ENCODE measurements at places on chromosomes 12 and 14.

DNA sequence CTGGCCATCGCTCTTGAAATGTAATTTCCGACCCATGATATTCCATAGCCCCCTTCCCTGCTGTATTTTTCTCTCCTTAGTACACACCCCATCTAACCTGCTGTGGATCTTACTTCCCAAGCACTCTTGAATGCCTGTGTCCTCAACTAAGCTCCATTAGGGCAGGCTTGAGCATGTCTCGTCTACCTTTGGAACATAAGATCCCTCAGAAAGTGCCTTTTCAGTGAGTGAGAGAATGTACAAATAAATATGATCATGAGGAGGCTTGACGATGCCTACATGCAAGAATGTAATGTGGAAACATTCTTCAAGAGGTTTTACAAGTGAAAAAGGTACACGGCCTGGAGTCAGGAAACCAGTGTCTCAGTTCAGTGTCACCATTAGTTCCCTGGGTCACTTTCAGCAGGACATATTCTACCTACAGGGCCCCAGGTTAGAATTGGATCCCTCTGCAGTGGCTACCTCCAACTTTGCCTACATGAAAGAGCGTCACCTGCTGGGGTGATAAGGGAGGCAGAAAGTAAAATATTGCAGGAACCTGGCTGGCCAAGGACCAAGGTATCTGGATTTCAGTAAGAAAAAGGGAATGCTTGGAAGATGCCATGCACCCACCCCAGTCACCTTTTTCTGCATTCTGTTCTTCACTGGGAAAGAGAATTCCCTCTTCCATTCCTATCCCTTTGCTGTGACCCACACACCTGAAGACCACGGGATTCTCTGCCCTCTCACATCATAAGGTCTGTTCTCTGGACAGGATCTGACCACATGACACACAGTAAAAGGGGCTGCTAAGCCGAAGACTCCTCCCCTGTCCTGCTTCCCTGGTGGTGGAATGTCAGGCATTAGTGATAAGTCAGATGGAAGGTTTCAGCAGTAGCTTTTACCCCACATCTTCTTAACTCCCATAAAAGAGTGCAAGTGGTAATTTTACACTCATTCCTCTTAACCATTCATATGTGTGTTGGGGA, 24.6 kb upstream of the SERPINA1 start:
- DNase-seq, result no peak

- no peak for DNase-seq
Observed at GRCh38 chr14:104676130-104676693, 13.2 kb upstream of the INF2 start.

GRCh38 chr12:47846294-47846996, 26.7 kb upstream of the HDAC7 start:
- no peak for DNase-seq

DNA sequence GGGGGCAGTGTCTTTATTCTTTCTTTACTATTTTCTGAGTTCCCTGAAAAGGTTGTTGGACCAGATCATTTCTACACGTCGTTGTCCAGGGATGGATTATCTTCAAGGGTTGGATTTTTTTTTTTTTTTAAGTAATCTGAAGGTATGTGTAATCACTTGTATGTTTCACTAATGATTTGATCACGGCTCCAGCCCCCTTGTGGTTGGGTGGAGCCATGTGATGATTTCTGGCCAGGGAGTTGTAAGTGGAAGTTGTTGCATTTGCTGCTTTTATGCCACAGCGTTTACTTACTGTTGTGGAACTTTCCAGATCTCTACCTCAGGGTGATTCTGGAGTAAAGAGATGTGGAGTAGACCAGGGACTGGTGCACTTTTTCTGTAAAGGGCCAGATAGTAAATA, 390.3 kb downstream of the AACS start:
- DNase-seq, result no peak

GRCh38 chr14:26982071-26982470, 384.2 kb upstream of the NOVA1 start:
- no peak for DNase-seq

DNA sequence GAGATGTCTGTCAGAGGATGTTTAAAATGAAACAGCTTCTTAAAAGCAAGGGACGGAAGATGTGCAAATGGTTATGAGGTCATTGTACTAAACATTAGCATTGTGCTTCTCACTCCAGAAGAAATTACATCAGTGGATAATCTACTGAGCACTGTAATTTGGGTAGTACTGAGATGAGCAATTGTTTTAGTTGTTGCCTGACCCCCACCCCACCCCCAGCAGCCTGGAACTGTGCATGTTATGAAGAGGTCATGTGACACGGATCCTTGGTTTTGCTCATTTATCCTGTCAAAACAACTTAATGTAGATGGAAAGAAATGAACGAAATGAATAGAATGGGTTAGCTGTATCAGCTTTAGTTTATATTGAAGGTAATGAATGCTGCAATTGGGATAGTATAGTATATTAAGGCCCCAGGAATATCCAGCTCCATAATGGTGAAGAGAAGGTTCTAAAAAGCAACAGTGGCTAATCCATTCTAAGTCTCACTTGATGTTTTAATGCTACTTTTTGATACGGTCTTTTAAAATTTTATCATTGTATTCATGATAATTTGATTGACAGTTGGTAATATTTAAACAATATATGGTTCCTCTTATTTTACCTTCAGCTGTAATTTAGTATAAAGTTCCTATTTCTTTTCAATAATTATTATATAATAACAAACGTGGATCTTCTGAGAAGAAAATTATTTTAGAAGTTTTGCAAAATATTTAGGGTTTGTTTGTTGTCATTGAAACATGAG, 58.5 kb downstream of the WNK1 start:
- DNase-seq, result no peak

- DNase-seq, result no peak
Observed at GRCh38 chr12:104944252-104944651, 13.8 kb downstream of the SLC41A2 start.

- no peak for DNase-seq
Observed at GRCh38 chr12:13093191-13093847, 10.1 kb downstream of the GSG1 start.

- no peak for DNase-seq
Observed at GRCh38 chr12:117778656-117779055, 190.1 kb downstream of the KSR2 start.

GRCh38 chr14:102554821-102555819, 37.3 kb upstream of the RCOR1 start:
- DNase-seq, result no peak

- DNase-seq, result no peak
Observed at GRCh38 chr14:35632271-35632670, 98.3 kb downstream of the INSM2 start.

GRCh38 chr14:31128601-31129526, 78.7 kb downstream of the HECTD1 start:
- no peak for DNase-seq

DNA sequence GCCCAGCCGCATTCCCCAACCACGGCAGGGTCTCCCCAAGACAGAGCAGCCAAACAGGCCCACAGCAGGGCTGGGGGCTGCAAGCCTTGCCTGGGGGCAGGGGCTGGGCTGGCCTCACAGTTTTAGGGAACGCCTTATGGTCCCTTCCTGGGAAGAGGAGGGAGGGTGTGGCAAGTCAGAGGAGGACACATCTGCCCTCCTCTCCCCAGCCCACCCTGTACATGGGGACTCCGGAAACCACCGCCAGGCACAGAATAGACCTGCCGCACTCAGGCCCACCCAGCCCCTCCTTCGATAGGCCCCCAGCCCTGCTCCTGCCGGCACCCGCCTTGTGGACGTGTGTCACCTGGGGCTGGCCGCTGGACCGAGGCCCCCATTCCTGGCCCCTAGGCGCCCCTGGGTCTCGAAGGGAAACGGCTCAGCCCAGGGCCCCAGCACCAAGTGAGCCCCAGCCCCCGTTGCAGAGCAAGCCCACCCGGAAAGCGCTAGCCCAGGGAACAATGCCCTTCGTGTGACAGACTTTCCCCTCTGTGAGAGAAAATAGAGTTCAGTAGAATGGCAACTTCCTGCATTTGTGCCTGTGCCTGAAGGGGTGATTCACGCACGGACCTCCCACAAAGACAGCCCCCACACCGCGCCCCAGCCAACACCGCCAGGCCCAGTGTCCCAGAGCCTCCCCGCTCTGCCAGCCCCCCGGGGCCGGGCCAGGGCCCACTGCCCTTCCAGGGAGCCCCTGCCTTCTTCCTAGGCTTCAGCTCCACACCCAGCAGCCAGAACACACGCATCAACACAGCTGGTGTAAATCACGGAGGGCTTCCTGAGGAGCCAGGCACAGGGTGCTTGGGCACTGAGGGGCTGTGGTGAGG, 12.0 kb upstream of the NUDT14 start:
- no peak for DNase-seq

DNA sequence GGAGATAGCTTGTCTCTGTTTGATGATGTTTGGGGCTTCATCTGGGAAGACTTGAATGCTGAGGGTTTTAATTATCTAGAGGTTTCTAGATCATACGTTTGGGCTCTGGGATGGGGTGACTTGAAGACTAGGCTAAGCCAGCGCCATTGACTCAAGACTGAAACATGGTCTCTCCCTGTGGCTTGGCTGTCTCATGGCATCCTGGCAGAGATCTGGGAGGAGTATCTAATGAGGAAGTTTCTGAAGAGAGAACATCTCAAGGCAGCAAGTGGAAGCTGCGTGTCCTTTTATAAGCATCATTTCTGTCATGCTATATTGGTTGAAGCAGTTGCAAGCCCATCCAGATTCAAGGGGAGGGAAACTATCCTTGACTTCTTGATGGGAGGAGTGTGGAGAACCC, 104.8 kb downstream of the UNC79 start:
- no peak for DNase-seq

- DNase-seq, result no peak
Observed at GRCh38 chr12:22477894-22478287, 66.5 kb downstream of the C2CD5 start.

GRCh38 chr14:89256283-89256682, 160.8 kb downstream of the FOXN3 start:
- DNase-seq, result no peak

GRCh38 chr12:12764824-12765223, 20.6 kb upstream of the APOLD1 start:
- no peak for DNase-seq

- DNase-seq, result no peak
Observed at GRCh38 chr12:65208964-65209654, 39.7 kb downstream of the LEMD3 start.

GRCh38 chr14:34053666-34054065, 102.8 kb upstream of the EGLN3 start:
- DNase-seq, result no peak

DNA sequence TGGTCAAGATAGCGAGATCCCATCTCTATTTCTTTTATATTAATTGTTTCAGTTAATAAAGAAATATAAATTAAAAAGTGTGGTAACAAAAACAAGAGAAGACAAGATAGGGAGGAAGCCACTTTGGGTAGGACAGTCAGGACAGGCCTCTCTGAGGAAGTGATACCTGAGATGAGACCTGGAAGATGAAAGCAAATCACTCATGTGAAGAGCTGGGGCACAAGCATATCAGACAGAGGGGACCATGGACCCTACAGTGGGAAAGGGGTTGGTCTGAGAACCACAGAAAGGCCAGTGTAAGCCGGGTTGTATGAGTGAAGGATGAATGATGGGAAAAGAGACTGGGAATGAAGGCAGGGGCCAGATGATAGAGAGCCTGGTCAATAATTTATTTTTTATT, 1.8 kb upstream of the MED6 start:
- no peak for DNase-seq

DNA sequence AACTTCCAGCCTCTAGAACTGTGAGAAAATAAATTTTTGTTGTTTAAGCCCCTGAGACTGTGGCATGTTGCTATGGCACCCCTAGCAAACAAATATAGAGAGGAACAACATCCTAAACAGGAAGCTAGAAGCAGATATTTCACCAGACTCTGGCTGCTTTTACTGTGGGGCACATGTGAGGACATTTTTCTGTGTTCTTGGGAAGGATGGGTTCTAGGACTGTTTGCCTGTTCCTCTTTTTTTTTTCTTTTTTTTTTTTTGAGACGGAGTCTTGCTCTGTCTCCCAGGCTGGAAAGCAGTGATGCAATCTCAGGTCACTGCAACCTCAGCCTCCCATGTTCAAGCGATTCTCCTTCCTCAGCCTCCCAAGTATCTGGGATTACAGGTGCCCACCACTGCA, 4.2 kb upstream of the HRK start:
- DNase-seq, result no peak

DNA sequence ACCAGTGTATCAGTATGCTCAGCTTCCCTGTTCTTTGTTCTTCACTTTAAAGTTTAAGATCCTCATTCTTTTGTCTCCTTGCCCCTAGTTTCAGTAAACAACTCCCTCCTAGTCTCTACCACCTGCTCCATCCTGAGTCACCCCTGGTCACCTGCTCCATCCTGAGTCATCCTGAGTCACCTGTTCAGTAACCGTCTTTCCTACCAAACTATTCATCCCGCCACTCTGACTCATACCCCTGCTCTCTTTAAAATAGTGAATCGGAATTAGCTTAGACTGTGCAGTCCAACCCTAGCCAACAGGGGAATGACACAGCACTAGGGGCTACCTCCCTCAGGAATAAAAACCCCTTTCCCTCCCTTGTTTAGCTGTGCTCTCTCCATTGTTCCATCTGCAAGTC, 888.1 kb upstream of the MDGA2 start:
- no peak for DNase-seq

DNA sequence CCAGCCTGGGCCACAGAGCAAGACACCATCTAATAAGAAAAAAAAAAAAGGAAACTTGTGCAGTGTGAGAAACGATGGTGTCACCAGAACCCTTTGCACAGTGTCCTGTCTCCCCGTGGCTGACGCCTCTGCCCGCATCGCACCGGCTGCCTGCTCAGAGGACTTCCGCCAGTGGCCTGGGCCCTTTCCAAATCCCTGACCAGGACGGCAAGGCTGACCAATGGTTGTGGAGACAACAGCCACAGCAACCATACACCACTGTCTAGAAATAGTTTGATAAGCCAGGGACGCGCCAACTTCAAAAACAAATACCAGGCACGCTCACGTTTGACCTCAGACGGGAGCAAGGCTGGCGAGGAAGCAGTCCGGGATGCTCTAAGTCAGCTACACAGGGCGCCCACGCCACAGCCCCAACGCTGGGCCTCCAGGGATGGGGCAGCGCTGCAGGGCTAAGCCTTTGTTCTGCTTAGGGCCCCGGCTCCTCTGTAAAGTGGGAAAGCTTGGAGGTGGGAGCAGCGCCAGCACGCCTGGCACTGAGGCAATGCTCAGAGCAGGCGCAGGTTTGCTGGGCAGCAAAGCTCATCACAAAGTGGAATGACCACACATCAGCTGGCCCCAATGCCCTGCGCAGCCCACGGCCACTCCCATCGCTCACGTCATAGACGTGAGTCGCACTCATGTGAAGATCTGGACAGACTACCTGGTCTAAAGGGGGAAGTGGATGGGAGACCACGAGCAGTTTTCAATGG, 12.5 kb downstream of the PGAM5 start:
- DNase-seq, result no peak

DNA sequence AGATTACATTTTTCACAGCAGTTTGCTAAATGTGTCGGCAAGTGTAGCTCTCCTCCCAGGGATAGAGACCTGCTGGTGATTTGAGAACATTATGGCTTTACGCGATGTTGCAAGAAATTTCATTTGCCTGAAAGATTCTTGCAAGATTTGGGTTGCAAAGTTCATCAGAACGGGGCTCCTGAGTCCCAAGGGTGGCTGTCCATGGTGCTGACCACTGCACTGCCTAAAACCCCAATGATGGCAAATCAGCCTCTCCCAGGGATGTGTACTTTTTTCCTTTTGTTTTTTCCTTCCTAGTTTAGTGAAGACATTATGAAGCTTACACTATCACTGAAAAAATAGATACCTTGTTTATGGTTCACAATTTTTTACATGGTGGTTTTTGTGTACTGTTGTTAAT, 85.4 kb downstream of the WSCD2 start:
- no peak for DNase-seq

- peak; percentile 18 for DNase-seq
Observed at GRCh38 chr12:52655720-52656124, 3.7 kb upstream of the KRT2 start.

GRCh38 chr12:74791365-74791764, 253.7 kb downstream of the ATXN7L3B start:
- no peak for DNase-seq
